ENCODE measurements at places on chromosomes 3 and 15. TPM values are rescaled to one million over a fixed set of nuclear protein-coding genes. Genes with fewer than 3 reads are reported as not detected.

The TJP1 gene
- 15.6 TPM for polyA plus RNA-seq

The MCF2L2 gene
- 7.0 TPM for polyA plus RNA-seq

The GOLGA6L4 gene
- 3.4 TPM for polyA plus RNA-seq

The PLSCR5 gene
- polyA plus RNA-seq, result not detected

The CNTN4 gene
- polyA plus RNA-seq, result 49.9 TPM

The AMT gene
- 3.8 TPM for polyA plus RNA-seq

The GRM2 gene
- polyA plus RNA-seq, result not detected

The PLA2G4E gene
- 0.07 TPM for polyA plus RNA-seq

The SCAANT1 gene
- not detected for polyA plus RNA-seq

The SLC22A13 gene
- not detected for polyA plus RNA-seq

The ZIC1 gene
- polyA plus RNA-seq, result 16.1 TPM

The SEMA5B gene
- polyA plus RNA-seq, result 0.42 TPM

The CTXN2 gene
- 3.8 TPM for polyA plus RNA-seq

The ADCY5 gene
- polyA plus RNA-seq, result 0.21 TPM

The SMCO1 gene
- polyA plus RNA-seq, result 1.5 TPM

The AHSG gene
- polyA plus RNA-seq, result not detected

The CHRM5 gene
- not detected for polyA plus RNA-seq

The CD96 gene
- not detected for polyA plus RNA-seq

The REC114 gene
- not detected for polyA plus RNA-seq

The U2SURP gene
- 156 TPM for polyA plus RNA-seq

The LRRC31 gene
- polyA plus RNA-seq, result 1.9 TPM

The FBXL2 gene
- 35.8 TPM for polyA plus RNA-seq

The WDR93 gene
- polyA plus RNA-seq, result 0.39 TPM

The HEG1 gene
- 2.0 TPM for polyA plus RNA-seq

The ZWILCH gene
- 52.3 TPM for polyA plus RNA-seq

The LMAN1L gene
- polyA plus RNA-seq, result not detected

The AADACL2 gene
- not detected for polyA plus RNA-seq

The STARD9 gene
- 0.17 TPM for polyA plus RNA-seq

The TGM5 gene
- 0.24 TPM for polyA plus RNA-seq

The PLA2G4D gene
- polyA plus RNA-seq, result 0.35 TPM

The CLRN1 gene
- not detected for polyA plus RNA-seq

The RETNLB gene
- not detected for polyA plus RNA-seq

The PPIB gene
- 379 TPM for polyA plus RNA-seq

The NCK1 gene
- polyA plus RNA-seq, result 32.6 TPM

The GNB4 gene
- 4.8 TPM for polyA plus RNA-seq

The RTP1 gene
- polyA plus RNA-seq, result not detected

The CATSPER2 gene
- 8.9 TPM for polyA plus RNA-seq

The SIDT1 gene
- polyA plus RNA-seq, result 4.6 TPM

The SLCO3A1 gene
- polyA plus RNA-seq, result 5.3 TPM

The TMC3 gene
- not detected for polyA plus RNA-seq

The ECE2 gene
- polyA plus RNA-seq, result 3.1 TPM

The IGSF11 gene
- 3.6 TPM for polyA plus RNA-seq

The CACNA2D2 gene
- 39.3 TPM for polyA plus RNA-seq

The EFCC1 gene
- not detected for polyA plus RNA-seq

The BNC1 gene
- not detected for polyA plus RNA-seq

The SNX22 gene
- 1.1 TPM for polyA plus RNA-seq

The ST8SIA2 gene
- 3.9 TPM for polyA plus RNA-seq

All from Purkinje cell (primary cell).